ENCODE measurements at places on chromosomes 6 and 20. TPM values are rescaled to one million over a fixed set of nuclear protein-coding genes. Genes with fewer than 3 reads are reported as not detected.

Gene CFAP61
- 2.1 TPM for total RNA-seq

Gene IPCEF1
- total RNA-seq, result 1.1 TPM

Gene BHLHE23
- total RNA-seq, result not detected

Gene BPIFA1
- total RNA-seq, result not detected

Gene ANGPT4
- total RNA-seq, result 2.3 TPM
